Central memory CD8-positive, alpha-beta T cell (primary cell): ENCODE measurements at places on chromosomes 4 and X.

GRCh38 chrX:71236836-71237235 lies 13.8 kb downstream of the GJB1 start:
- no peak for DNase-seq

DNA sequence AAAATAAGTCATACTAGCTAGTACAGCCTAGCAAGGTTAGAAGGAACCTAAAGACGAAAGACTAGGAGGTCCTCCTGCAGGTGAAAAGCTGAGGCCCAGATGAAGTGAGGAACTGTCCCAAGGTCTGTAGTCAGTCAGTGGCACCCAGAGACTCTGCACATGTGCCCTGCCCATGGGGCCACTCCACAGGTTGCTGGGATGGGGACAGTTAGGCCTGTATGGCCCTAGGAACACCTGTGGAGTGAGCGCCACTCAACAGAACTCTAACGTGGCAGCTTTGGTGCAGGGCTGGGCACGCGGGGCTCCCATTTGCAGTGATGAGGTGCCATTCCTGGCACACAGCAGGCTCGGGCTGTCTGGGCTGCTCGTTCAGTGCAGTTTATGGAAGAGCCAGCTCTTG lies 14.8 kb downstream of the ZNF185 start:
- DNase-seq = no peak

GRCh38 chrX:24282381-24283126 lies 31.3 kb downstream of the SUPT20HL2 start:
- DNase-seq = no peak

DNA sequence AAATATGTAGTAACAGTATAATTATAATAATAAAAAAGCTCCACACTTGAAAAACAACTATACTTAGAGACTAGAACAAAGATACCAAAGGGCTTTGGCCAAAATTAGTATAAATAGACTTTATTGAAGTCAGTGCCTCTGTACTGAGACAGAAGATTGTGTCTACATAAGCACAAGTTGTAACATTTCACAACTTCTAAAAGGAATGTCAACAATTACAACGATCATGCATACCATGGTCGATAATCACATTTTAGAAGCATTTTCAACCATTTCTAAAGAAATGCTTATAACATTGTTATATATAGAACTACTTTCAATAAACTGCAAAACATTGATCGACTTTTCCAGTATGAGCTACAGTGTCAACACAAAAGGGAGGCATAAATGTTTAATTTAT lies 57.0 kb downstream of the DHX15 start:
- no peak for DNase-seq

DNA sequence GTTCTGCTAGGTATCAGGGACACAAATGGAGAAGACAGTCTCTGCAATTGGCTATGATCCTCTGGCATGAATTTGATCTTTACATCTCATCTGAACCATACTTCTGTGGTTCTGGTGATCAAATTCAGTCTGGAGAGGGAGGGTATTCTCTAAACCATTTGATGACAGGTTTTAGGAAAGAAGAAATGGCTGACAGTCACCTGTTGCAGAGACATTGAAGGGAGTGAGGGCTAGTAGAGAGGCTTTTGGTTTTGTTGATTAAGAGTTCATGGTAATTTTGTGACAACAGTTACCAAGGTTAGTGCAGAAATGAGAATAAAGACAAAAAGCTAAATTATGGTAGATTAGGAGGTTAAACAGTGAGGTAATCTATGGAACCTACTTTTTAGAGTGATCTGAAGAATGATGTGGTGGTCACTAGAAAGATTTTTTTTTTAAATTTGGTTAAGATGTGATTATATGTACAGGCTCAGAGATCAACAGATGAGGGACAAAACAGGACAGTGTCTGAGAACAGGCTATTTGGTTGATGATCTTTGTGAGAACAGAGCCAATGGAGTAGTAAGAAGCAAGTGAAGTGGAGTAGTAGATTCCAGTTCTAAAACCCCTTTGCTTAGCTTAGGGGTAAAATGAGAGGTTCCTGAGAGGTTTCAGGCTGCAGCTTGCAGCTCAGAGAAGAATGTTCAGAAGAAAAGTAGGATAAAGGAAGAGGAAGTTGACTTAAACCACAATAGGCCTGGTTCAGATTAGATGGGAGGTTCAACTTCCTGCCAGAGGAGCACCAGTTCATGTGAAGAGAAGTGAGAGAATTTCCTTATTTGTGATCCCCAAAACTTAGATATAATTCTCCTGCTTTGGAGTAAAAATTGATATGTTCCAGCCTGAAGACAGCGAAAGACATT lies 34.7 kb downstream of the VSIG4 start:
- no peak for DNase-seq

GRCh38 chrX:45329217-45329616 lies 128.5 kb upstream of the DIPK2B start:
- no peak for DNase-seq

GRCh38 chrX:31604629-31605221 lies 532.9 kb upstream of the FTHL17 start:
- no peak for DNase-seq

DNA sequence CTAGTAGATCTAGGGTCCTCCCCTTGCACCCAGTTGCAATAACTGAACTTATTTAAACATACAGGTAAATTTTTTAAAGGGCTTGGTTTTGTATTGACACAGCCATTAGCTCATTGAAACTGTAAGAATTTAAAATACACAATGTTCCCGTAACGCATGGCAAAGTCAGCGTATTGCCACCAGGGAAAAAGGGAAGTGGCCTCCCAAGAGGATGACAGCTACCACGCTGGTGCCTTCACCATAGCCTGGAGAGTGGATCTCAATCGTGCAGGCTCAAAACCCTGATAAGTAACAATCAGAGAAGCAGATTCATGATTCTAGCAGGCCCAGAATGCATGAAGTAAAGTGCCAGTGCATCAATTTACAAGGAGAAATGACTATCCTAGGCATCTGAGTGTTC lies 49.4 kb upstream of the RELL1 start:
- DNase-seq = no peak

DNA sequence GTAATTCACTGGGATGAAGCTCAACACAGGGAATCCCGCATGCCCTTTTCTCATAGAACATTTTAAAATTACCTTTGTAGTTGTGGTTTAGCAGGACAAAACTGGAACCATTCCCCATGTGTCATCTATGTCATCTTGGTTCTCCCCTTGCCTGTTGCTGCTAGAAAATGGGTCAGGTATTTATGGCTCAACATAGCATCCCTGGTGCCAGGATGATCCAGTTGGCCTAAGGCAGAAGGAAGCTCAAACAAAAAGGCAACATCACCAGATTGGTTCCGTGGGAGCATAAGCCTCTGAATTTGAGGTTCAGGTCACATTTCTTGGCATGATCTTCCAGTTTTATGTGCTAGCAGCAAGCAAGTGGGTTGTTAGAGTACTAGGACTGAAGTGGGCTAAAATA lies 552.6 kb upstream of the BOD1L1 start:
- DNase-seq = no peak

DNA sequence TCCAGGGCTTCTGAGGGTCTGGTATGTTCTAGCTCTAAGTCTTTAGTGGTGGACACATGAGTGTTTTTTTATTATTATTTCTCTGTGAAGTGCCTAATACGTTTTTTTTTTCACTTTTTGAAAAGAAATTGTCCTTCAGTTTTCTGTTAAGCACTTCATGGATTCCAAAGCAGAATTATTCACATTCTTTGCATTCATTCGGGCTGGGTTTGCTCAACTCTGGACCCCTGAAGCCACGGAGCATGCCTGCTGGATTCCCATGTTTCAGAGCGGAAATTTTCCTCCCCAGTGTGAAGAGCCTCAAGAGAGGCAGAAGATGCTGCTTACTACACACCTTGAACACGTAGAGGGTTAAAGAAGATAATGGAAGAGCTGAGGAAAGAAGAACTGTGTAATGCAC lies 107.5 kb downstream of the EGF start:
- no peak for DNase-seq

- DNase-seq = no peak
These were observed 35.3 kb upstream of the TENM3 start for GRCh38 chr4:182207830-182208396.

DNA sequence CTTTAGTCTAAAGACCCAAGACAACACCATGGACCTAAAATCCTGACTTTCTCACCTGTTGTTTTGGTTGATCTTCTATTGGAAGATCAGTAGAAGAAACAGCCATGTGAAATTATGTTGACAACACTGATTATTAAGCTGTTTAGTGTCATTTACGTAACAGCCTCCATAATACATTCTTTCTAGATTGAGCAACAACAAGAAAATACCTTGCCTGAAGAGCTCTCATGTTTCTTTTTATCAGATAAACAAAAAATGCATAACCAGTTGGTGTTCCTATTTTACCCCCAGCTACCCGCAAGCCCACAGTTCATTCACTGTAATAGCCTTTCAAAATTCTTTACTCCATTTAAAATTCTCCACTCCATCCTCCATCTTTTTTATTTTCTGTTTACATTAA lies 20.5 kb downstream of the GPC4 start:
- no peak for DNase-seq

- DNase-seq = no peak
These were observed 16.1 kb upstream of the EXOSC9 start for GRCh38 chr4:121784975-121785374.

GRCh38 chr4:176142253-176142652 lies 53.1 kb downstream of the SPATA4 start:
- no peak for DNase-seq

GRCh38 chrX:136138939-136139338 lies 8.4 kb upstream of the FHL1 start:
- no peak for DNase-seq

GRCh38 chrX:12174358-12174757 lies 36.1 kb downstream of the FRMPD4 start:
- no peak for DNase-seq

DNA sequence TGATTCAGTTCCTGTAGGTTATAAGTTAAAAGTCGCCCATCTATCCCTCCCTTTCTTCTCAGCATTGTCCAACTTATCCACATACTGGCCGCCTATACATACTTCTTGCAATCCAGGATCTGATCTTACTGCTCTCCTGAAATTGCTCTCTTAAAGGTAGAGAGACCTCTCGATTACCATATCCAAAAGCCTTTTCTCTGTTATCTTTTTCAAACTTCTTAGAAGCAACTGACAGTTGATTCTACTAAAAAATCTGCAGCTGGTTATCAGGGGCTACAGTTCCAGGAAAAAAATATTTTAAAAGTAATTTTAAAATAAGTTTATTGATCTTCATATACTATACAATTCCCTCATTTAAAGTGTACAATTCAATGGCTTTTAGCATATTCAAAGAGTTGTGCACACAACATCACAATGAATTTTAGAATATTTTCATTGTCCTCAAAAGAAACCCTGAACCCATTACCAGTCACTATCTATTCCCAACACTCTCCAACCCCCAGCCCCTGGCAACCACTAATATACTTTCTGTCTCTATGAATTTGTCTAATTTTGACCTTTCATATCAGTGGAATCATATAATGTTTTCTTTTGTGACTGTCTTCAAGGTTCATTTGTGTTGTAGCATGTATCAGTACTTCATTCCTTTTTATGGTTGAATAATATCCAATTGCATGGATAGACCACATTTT lies 102.0 kb downstream of the HDAC8 start:
- no peak for DNase-seq

- no peak for DNase-seq
These were observed 10.5 kb downstream of the CD99L2 start for GRCh38 chrX:150887906-150888465.

- DNase-seq = no peak
These were observed 1624.0 kb upstream of the IGFBP7 start for GRCh38 chr4:58734030-58734674.

GRCh38 chr4:6529021-6529420 lies 46.0 kb upstream of the MAN2B2 start:
- no peak for DNase-seq

GRCh38 chrX:44470816-44471215 lies 71.8 kb downstream of the FUNDC1 start:
- DNase-seq = no peak

- no peak for DNase-seq
These were observed 5.9 kb upstream of the ANOS1 start for GRCh38 chrX:8737883-8738282.

GRCh38 chr4:114217150-114217817 lies 237.8 kb upstream of the ARSJ start:
- DNase-seq = no peak

- DNase-seq = no peak
These were observed at the start of gene SLC25A43 for GRCh38 chrX:119398974-119399771. SLC25A43 (plus strand) TSS chrX:119399336; CDS start chrX:119399404, 68 bp downstream.

DNA sequence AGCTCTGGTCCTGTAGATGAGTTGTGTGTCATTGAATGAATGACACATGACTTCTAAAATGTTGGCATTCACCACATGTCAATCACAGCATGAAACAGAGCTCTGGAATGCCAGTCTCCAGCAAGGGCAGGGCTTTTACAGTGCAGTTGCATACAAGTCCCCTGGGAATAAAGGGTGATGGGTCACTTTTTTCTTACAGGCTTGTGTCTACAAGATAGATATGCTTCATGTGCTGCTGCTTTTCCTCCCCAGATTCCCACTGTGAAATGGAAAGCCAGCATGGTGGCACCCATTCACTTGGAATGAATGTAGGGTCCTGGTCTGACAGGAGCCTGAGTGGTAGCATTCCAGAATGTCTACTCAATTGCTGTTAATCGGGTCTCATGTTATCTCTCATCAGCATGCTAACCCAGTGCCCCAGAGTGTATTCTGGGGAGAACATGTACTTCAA lies 159.1 kb upstream of the KIT start:
- DNase-seq = no peak

DNA sequence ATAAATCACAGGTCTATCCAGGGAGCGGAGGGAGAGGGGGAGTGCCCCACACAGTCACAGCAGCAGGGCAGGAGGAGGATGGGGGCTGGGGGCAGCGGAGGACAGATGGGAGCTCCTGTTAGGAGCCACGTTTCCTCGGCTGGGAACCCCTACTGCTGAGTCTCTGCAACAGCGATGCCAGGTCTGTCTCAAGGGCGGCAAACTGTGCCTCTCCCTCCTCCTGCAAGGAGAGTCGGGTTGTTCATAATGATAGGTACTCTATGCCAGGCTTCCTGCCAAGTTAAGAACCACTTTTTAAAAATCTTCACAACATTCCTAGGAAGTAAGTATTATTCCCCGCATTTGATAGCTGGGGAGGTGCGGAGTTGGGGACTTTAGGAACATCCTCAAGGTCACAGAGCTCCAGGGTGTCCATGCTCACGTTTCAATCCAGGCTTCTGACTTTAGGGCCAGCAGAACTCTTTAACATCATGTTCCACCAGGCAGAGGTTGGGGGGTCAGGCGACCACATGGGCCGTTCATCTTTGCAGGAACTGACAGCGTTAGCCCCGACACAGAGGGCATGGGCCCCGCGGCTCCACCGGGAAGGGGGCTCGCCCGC lies 98.3 kb upstream of the MAML3 start:
- no peak for DNase-seq

DNA sequence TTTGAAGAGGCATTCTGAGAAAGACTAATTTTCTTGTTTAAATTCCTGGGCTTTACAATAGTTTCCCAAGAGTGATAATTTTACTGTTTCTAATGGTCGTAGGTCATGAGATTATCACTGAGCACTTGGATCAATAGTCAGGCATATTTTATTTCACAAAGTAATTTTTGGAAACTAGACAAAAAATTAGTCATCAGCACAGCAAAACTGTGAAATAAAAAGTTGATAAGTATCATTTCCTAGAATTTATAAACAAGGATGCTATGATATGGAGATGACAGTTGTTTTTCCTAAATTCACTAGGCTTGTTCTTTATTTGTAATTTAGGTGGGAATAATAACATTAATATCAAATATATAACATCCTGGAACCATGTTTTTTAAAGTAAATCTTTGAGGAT lies 33.0 kb downstream of the SULT1B1 start:
- DNase-seq = no peak

- DNase-seq = no peak
These were observed 2.0 kb downstream of the GJB1 start for GRCh38 chrX:71225009-71225408.
